ENCODE measurements at places on chromosomes 2 and 18.

DNA sequence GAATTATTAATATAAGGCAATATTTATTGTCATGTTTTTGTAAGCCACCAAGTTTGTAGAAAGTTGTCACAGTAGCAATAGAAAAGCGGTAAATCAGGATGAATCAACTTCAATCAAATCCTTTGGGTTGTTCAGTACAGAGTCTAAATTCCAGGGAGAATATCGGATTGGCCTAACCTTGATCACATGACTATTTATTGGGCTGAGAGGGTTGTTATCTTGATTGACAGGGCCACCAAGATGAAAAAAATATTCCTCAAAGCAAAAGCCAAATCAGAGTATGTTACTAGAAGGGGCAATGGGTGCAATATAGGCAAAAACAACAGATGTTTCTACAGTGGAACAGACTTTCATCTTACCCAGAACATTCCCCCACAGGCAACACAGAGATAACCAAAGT is 270.0 kb downstream of the METTL4 start:
- DNase-seq, result no peak

- no peak for DNase-seq
These were observed 101.6 kb downstream of the ANTXR1 start for GRCh38 chr2:69114534-69114933.

DNA sequence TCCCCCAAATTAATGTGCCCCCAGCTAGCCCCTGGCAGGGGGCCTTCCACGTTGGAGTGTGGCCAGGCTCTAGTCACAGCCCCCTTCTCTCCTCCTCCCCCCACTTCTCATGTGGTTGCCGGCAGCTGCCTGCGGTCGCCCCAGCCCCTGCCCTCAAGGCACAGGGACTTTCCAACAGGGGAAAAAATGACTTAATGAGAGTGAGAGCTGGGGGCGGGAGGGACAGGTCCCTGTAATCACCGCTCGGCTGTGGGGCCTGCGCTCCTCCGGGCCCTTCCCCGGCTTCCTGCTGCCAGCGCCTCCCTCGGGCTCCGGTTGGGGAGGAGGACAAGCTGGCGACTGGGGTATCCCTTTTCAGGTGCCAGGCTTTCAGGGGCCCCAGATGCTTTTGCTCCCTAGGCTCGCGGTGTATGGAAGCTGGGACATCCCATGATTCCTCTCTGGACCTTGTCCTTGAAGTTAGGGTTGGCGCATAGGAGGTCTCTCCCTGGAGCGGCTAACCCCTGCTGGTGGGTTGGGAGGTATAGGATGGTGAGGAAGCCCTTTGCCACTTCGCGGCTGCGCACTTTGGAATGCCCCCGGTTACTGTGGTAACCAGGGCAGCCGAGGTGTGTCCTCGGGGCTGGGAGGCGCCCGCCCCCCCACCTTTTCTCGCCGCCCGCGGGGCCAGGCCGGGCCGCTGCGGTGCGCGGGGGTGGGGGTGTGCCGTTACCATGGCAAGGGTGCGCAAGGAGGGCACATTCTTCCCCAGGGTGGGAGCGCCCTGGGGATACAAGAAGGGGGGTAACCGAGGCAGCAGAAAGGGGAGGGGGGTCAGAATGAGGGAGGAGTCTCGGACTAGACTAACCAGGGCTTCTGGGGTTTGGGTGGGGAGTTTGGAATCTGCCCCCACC is 16.1 kb downstream of the WNT10A start:
- no peak for DNase-seq

DNA sequence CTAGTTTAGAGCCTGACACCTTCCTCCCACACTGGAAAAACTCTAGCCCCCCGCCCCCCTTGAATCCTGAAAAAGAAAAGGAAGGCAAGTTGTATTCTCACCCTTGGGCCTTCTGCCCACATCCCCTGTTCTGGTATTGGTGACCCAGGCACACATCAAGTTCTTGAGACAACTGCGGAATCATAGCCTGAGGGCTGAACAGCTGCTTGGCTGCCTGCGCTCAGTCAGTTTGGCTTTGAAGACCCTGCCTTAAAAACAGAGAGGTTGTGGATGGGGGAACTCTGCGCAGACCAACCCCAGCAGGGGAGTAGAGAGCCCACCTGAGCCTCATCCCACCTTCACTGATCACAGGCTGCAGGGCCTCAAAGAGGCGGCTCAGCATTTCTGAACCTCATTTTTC is 229.2 kb downstream of the ANAPC1 start:
- DNase-seq, result no peak

DNA sequence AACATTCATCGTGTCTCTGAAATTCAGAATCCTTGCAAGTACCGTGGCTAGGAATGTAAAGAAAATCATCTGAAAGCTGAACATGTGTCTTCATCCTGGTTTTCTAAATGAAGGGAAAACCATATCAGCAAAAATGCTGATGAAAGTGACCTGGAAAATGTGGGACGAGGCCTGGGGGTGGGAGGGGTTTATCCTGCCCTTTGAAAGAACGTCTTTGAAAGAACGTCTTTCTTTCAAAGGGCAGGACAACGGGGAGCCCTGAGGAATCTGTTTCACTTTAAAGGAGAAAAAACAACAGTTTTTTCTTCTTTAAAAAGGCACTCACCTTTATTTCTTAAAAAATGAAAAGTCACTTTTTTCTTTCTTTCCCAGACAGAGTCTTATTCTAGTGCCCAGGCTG is 185.2 kb downstream of the ALPK2 start:
- no peak for DNase-seq

DNA sequence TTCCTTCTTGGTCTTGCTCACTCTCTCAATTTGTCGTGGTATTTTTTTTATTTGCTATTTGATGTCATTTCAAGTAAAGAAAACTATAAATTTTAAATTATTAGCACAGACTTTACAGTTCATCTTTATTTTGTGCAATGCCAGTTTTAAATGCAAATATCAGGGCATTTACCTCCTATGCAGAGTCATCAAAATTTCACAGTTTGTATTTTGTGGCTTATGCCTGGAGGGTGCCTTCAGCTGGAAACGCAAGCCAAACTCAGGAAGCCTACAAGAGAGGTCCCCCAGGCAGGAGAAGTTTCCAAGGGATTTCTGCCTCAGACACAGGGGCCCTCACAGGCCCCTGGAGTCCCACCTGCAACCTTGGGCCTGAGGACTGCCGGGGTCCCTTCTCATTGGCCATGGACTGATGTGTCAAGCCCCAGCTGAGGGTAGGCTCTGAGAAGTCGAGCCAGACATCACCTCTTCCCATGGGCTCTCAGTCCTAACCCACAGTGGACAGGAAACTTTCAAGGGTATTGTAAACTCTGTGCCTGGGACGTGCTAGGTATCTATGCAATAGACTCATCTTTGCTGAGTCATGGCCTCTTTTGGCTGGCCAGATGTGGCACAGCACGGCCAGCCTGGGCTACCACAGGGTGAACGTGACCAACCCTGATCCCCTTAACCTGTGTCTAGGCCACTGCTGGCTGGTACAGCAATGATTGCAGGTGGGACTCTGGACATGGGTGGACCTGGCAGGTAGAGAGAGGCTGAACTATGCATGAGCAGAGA is 236.5 kb downstream of the CELF4 start:
- no peak for DNase-seq

GRCh38 chr2:20398956-20399567 is 47.8 kb upstream of the RHOB start:
- DNase-seq, result no peak

DNA sequence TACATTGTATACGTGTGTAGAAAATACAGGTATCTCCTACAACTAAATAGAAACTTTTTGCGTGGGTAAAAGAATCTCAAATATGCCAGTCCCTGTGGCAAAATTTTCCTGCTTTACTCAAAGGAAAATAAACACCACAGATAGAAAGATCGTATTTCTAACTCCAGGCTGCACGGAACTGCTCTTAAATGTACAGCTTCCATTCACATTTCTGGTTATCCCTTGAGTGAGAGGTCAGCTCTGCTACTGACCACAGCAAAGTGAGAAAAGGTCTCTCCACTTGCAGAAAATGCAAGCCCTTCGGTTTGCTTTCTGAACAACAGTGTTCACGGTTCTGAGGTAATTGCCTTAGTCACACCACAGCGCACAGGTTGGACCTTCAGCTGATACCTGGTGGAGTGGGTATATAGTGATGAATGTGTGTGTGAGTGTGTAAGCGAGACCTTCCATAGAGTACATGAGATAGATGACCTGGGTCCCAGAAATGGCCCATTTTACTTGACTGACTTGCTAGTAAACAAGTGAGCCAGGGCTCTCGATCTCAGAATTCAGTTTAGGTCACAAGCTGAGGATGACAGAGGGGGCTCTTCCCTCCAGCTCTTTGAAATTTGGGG is 52.1 kb downstream of the ALPK2 start:
- no peak for DNase-seq

DNA sequence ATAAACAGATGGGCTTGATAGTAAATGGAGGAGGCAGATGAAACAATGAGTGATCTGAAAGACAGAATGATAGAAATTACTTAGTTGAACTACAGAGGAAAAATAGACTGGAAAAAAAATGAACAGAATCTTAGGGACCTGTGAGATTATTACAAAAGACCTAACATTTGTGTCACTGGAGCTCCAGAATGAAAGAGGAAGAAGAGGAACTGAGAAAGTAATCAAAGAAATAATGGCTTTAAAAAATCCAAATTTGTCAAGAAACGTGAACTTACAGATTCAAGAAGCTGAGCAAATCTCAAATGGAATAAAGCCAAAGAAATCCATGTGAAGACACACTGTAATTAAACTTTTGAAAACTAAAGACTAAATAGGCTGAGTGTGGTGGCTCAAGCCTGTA is 28.3 kb downstream of the EVA1A start:
- DNase-seq, result no peak

- DNase-seq, result no peak
These were observed 276.2 kb downstream of the MYCN start for GRCh38 chr2:16216558-16216945.

- DNase-seq, result peak; percentile 76
These were observed 62.9 kb downstream of the AFTPH start for GRCh38 chr2:64586883-64587481.

DNA sequence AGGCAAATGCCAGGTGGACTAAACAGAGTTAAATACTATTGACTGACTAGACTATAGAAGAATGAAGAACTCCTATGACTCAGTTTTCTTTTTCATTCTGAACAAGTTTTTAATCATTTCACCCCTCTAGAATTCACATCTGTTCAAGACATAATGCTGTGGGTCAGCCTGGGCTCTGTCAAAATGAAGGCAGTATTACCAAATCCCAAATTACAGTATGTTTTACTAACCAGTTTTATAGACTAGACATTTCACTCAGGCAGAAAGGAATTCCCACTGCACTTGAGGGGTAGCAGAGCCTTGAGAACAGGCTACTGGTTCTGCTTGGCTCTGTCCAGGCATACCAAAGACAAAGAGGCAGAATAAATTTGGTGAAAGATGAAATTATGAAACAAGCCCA is 511.7 kb downstream of the EPHA4 start:
- DNase-seq, result no peak

DNA sequence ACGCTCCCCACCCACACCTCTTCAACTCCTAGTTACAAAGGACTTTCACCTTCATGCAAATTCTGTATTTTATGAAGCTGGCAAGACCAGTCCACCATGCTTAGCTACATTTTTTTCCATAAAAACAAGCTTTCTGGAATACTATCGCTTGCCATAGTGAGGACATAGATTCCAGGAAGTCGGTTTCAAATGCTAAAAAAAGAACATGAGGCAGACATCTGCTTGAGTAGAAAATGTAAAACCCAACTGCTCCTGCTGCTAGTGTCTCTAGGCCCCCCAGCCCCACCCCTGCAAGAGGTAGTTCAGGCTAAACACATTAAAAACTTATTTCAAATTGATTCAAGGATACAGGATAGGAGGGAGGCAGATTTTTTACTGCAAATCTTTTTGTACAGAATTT is 148.9 kb downstream of the SMAD2 start:
- no peak for DNase-seq

- DNase-seq, result no peak
These were observed 6.6 kb upstream of the PTMA start for GRCh38 chr2:231701456-231702373.

- DNase-seq, result peak; percentile 25
These were observed 104.9 kb downstream of the CERS6 start for GRCh38 chr2:168560817-168561499.

DNA sequence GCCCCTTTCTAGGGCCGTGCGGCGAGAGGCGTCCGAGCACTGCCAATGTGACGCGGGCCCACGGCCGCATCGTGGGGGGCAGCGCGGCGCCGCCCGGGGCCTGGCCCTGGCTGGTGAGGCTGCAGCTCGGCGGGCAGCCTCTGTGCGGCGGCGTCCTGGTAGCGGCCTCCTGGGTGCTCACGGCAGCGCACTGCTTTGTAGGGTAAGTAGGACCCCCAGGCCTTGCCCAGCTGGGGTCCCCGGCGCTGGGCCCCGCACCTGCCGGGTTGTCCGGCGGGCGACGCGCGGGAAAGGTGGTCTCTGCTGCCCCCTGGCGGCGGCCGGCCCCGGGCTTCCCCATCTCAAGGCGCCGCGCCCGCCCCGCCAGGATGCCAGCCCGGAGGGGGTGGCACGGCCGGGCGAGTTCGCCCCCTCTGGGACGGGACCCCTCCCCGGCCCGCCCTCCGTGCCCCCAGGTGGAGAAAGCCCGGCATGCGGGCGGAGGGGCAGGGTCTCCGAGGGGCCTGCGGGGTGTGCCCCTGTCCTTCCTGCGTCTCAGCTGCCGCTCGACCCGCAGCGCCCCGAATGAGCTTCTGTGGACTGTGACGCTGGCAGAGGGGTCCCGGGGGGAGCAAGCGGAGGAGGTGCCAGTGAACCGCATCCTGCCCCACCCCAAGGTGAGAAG is 1.9 kb downstream of the PRSS56 start:
- DNase-seq, result peak; percentile 60

DNA sequence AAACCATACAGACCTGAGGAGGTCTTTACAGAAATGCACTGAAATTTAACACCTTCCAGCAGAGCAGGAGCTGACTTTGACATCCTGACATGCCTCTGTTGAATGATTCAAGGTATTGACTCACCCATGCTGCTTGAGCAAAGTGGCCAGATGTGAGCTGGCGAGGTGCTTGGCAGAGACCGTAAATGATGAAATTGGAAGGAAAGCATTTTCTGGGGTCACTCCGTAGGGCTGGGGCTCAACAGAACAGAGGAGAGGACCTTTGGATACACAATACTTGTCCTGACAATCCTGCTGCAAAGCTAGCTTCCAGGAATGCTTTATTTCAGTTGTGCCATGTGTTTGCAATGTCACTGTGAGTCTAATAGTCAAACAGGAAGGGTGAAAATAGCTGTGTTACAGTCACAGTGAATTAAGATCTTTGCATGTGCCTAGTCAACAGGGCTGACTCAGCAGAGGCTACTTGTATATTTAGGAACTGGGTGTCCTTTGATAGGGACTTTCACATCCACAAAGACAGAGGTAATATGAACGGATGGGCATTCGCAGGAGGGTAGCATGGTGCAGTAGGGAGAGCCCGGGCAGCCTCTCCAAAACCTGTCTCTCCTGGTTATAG is 31.6 kb upstream of the NCK2 start:
- no peak for DNase-seq

DNA sequence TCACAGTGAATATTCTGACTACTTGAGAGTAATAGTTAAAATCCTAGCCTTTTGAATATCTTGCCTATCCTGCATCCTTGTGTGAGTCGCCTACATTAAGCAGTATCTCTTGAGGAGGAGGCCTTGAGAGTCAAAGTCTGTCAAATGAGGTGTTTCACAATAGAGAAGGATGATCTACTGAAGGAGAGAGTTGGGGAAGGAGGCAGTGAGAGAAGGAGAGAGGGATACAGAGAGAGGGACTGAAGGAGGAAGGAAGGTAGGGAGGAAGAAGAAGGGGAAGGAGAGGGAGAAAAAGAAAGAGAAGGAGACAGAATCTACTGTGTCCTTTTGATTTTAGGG is 123.6 kb upstream of the CYP26B1 start:
- no peak for DNase-seq
